A549 (cell line): ENCODE measurements at places on chromosomes 5 and 9. TPM values are rescaled to one million over a fixed set of nuclear protein-coding genes. Genes with fewer than 3 reads are reported as not detected.

Gene SLC1A1
- polyA plus RNA-seq, result 0.63 to 0.82 TPM (median 0.66 TPM) in 3 replicates

Gene SYNPO
- polyA plus RNA-seq, result 33.9 to 43.8 TPM (median 37.1 TPM) in 3 replicates

Gene AQP7
- polyA plus RNA-seq, result 0.39 to 0.69 TPM (median 0.61 TPM) in 3 replicates

Gene CNTNAP3
- polyA plus RNA-seq, result 9.4 to 12.4 TPM (median 9.8 TPM) in 3 replicates

Gene LTC4S
- 0.26 TPM in 1 of 3 replicates, not detected in the others for polyA plus RNA-seq

Gene FOXD1
- polyA plus RNA-seq, result 7.1 to 9.5 TPM (median 8.2 TPM) in 3 replicates

Gene C9orf43
- 0.50 to 1.1 TPM (median 0.85 TPM) in 3 replicates for polyA plus RNA-seq

Gene GABRB2
- not detected in 3 replicates for polyA plus RNA-seq

Gene PCDHGA1
- 0.32 to 0.42 TPM (median 0.33 TPM) in 3 replicates for polyA plus RNA-seq

Gene C1QTNF2
- polyA plus RNA-seq, result 0.06 to 0.08 TPM (median 0.08 TPM) in 3 replicates

Gene IL17B
- not detected in 3 replicates for polyA plus RNA-seq
